CD4-positive, alpha-beta T cell treated with Interleukin-12 subunit alpha and Interleukin-12 subunit beta, for 1 hour (primary cell): ENCODE measurements at places on chromosomes 5 and 9.

GRCh38 chr5:161314033-161314432 is 232.5 kb downstream of the GABRB2 start:
- no peak for DNase-seq

DNA sequence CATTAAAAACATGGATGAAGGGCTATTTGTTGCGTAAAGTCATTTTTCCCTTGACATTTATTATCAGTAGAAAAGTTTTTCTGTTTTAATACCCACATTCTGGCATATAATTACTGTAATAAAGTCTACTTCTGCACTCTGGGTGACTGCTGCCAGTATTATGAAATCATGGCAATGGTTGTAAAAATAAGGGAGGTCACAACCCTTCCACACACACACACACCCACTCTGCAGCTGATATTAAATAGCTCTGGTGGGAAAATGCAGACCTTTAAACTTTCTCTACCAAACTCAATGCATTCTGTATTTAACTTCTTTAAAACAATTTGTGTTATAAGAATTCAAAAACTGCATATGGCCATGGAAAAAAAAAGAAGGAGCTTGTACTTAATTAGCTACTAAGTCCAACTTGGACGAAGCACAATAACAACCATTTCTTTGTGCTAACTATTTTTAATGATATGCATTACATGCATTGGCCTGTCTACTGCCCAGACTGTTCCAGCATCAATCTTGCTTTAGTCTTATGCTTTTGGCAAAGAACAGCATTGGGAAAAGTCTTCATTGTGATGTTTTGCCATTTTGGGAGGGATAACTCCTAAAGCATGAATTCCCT is 137.6 kb upstream of the MAP3K1 start:
- DNase-seq: no peak

- no peak for DNase-seq
These were observed 240.2 kb downstream of the RFX3 start for GRCh38 chr9:3285365-3286161.

- no peak for DNase-seq
These were observed 123.5 kb downstream of the RASEF start for GRCh38 chr9:82939451-82939850.

DNA sequence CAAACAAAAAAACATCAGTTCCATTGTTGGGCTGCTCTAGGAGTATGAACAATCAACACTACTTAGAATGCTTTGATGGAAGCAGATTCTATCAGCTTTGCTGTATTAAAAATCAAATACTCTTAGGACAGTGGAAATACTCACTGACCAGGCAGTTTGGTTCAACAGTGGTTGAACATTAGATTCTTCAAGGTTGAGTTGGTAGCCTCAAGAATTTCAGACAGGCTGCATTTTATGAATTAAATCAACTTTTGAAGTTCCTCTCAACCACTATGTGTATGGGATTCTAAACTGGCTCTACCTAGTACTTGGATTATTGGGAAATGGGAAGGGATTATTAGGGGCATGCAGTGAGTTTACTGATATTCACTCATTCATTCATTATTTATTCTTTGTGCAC is 35.0 kb downstream of the ACTBL2 start:
- DNase-seq: no peak

GRCh38 chr5:10653751-10654400 is 90.0 kb downstream of the ANKRD33B start:
- DNase-seq: no peak

- DNase-seq: no peak
These were observed 9.9 kb downstream of the CAMK4 start for GRCh38 chr5:111234125-111234524.

DNA sequence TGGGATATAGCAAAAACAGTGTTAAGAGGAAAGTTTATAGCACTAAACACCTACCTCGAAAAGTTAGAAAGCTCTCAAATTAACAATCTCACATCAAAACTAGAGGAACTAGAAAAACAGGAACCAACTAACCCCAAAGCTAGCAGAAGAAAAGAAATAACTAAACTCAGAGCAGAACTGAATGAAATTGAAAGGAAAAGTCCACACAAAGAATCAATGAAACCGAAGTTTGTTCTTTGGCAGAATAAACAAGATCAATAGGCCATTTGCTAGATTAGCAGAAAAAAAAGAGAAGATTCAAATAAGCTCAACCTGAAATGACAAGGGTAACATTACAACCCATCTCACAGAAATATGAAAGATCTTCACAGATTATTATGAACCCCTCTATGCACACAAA is 234.8 kb upstream of the ISL1 start:
- no peak for DNase-seq

- no peak for DNase-seq
These were observed 31.2 kb upstream of the SLC28A3 start for GRCh38 chr9:84371737-84372136.

DNA sequence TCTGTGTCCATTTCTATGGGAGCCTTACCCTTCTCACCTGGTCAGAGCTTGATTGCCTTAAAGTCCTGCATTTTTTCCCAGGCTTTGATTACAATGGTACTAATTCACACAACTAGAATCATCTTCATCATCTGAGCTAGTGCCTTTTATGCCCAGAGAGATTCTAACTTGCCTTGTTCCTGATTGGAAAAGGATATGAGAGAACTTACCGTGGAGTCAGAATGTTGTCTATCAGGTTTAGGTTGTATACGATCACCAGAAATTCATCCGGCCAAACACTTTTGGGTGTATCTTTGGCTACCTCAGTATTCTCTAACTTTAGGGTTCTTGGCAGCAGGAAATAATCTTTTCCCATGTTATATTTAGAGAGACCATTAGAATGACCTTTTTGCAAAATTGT is 71.7 kb downstream of the AOPEP start:
- DNase-seq: no peak
